Effector memory CD8-positive, alpha-beta T cell (primary cell): ENCODE measurements at places on chromosomes 1 and 21.

DNA sequence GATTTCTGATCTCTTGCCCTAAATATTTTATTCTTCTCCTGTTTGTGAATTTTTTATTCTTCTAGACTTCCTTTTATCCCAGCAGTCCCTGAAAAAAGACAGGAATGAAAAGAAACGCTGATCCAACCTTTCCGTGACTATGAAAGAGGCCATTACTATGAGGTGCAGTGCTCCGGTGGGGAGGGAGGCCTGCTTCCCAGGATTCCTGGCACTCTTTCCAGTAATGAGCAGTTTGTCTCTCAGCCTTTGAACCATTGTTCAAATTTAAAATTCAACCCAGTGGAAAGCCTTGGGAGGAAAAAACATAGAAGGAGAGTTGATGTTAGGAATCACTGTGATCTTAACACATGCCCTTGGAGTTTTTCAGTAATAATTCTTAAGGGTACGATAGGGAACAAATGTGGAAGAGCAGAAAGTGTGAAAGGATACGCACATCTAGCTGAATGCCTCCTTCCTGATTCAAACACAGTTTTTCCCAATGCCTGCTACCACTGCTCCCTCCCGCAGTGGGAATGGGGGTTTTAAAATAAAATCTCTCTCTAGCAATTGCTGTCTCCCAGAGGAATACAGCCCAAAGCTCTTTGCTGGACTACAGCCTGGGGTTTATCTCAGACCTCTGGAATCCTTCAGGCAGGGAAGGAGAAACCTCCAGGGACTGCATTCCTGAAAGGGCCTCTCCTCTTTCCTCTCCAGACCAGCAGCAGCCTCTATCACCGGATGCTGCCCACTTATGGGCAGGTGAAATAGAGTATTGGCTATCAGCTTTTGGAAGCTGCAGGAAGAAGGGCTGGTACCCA, 6.1 kb downstream of the IER5 start:
- DNase-seq: no peak
- peaks cover 31% of the 10 kb centered on the region for H3K36me3 ChIP-seq

GRCh38 chr1:64953241-64953640, 13.1 kb downstream of the JAK1 start:
- peak overlapping the region; percentile 19 for H3K27ac ChIP-seq

- no peak overlapping the region for H3K4me3 ChIP-seq
- no peak overlapping the region for H3K27ac ChIP-seq
- no peak for DNase-seq
- H3K27me3 ChIP-seq: no peaks in the 10 kb centered on the region
- no peaks in the 10 kb centered on the region for H3K36me3 ChIP-seq
- H3K4me1 ChIP-seq: no peaks in the 10 kb centered on the region
These were observed 190.2 kb upstream of the LYPLAL1 start for GRCh38 chr1:218983433-218983832.

DNA sequence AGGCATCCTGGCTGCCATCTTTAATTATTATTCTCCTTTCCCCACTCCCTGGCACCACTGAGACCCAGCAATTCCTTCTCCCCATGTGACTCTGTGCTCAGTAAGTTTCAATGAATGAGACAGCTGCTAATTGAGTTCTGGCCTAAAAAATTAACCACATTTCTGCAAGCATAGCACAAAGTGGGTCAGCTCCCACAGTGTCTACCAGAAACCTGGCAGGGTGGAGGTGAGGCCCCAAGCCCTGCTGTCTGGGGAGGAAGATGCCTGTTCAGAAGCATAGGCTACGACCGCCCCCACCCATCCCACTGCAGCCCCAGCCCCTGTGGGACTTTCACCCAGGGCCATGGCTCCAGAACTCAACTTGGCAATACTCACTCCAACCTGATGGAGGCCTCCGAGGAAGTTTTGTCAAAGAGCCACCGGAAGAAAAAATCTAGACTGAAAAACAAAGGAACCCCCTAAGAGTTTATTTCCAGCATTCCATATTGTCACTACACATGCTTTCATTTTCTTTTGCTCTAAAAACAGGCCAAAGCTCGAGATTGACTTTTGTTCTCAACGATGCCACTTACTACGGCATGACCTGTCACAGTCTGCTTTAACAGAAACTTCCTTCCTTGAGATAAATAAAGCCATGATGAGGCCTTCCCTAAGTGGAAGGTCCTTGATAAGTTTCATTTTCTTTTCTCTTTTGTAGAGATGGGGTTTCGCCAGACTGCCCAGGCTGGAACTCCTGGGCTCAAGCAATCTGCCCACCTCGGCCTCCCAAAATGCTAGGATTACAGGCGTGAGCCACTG, 26.5 kb downstream of the TMEM63A start:
- peak; percentile 25 for DNase-seq
- H3K4me3 ChIP-seq: no peak overlapping the region
- H3K4me1 ChIP-seq: peaks cover 28% of the 10 kb centered on the region
- H3K36me3 ChIP-seq: peaks cover 78% of the 10 kb centered on the region

DNA sequence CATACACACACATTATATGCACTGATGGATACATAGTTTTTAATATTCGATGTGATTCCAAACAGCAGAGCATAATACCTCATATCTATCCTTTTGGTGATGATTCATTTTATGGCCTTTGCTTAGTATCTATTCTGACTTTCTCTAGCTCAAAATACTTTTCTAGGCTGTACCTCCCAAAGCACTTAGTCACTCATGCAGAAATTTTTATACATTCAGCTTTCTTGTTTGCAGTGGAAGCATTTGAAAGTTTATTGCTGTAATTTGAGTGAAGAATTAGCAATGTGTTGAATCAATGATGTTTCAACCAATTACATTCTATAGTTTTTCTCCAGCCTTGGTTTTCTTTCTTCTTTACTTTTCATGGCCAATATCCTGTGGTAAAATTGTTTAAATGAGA, 66.7 kb downstream of the LBR start:
- no peaks in the 10 kb centered on the region for H3K36me3 ChIP-seq
- H3K27me3 ChIP-seq: peaks cover 48% of the 10 kb centered on the region
- DNase-seq: no peak
- H3K4me3 ChIP-seq: no peak overlapping the region

DNA sequence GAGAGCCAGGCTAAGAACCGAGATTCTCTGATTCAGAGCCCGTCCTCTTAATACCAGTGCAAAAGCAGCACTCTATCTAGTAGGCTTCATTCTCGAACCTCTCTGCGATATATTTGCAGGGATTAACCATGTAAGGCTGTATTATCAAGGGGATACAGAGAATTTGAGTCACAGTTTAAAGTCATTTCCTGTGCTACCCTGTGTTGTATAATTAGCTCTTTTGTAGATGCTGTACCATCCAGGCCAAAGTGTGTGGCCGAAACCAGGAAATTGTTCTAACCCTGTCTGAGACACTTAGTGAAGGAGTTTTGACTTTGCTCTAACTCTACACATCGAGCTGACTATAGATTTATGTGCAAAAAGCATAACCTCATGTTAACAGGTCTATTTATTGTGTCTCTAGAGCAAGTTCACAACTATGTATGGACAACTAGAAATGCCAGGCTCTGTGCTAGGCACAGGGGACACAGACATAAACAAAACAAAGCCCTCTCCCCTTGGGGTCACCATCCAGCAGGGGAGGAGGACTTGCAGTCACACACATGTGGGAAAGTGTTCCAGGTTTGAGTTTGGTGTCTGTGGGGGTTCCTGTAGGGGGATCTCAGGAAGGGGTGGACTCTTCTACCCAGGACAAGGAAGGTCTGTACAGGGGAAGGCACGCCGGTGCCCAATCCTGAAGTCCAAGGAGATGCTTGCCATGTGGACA, 182.2 kb downstream of the DHRS3 start:
- H3K36me3 ChIP-seq: peaks cover 4% of the 10 kb centered on the region
- peak; percentile 23 for DNase-seq
- peaks cover 75% of the 10 kb centered on the region for H3K4me1 ChIP-seq
- peak overlapping the region; percentile 95 for H3K27ac ChIP-seq

DNA sequence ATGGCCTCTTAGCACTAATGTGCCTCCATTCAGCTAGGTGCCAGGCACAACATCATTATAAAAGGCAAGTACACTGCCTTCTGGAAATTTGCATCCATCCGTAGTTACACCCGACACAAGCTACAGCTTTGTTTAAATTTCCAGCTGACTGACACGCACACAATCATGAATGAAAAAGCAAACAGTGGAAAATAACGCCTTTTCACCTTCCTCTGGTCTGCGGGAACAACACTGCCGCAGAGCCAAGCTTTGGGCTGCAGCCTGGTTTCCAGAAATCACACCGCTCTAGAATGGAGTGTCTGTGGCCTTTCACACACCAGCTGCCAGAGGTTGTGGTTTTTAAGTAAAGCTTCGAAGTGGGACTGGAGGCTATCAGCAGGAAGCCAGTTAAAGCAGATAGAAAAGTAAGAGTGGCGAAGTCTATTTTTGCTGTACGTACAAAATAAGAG, 142.8 kb upstream of the COA6 start:
- peak overlapping the region; percentile 56 for H3K27ac ChIP-seq
- peaks cover 40% of the 10 kb centered on the region for H3K27me3 ChIP-seq
- H3K4me1 ChIP-seq: peaks cover 15% of the 10 kb centered on the region
- peak overlapping the region; percentile 71 for H3K4me3 ChIP-seq
- DNase-seq: no peak

DNA sequence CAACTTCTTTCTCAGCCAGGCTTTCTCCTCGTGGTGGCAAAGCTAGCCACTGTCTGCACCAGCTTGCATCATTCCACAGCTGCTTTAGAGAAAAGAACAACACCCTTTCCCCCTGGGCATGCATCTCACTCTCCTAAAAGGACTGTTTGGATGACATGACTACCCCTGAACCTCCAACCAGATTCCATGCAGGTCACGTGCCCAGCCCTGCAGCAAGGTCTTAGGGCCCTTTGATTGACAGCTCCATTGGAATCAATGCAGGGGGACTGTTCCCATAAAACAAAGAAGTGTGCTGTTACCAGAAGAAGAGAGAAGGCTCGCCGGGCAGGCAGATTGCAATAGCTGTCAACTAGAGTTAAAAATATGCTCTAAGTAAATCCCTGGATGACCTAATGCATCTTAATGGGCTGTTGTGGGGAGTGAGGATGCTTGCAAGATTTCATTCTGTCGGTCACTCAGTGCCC, 24.4 kb downstream of the KCNA2 start:
- no peak overlapping the region for H3K4me3 ChIP-seq
- no peak overlapping the region for H3K27ac ChIP-seq
- no peak for DNase-seq
- H3K36me3 ChIP-seq: no peaks in the 10 kb centered on the region
- H3K4me1 ChIP-seq: no peaks in the 10 kb centered on the region

DNA sequence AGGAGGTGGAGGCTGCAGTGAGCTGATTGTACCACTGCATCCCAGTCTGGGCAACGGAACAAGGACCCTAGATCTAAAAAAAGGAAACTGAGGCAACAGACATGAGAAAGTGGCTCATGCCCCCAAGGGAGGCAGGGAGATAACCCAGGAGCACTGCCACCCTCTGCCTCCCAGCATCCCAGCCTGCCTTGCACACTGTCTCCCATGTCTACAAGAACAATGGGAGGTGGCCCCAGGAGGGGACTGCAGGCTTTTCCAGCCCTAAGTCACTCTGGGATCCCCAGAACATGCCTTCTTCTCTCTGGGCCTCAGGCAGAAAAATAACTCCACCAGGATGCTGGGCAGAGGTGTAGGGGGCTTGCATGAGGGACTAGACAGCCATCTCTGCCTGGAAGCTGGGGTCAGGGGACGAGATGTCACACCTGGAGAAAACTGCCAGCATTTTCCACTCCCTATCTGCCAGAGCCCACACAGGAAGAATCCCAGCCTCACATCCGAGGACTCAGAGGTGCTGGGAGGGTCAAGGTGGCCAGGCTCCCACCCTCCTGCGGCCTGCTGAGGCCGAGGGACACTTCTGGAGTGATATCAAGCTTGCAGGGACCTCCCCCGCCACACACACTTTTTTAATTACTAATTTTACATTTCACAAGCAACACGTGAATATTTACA, 21.4 kb downstream of the RUNX3 start:
- no peak for DNase-seq
- peak overlapping the region; percentile 71 for H3K4me3 ChIP-seq
- peaks cover 71% of the 10 kb centered on the region for H3K4me1 ChIP-seq
- no peaks in the 10 kb centered on the region for H3K27me3 ChIP-seq

DNA sequence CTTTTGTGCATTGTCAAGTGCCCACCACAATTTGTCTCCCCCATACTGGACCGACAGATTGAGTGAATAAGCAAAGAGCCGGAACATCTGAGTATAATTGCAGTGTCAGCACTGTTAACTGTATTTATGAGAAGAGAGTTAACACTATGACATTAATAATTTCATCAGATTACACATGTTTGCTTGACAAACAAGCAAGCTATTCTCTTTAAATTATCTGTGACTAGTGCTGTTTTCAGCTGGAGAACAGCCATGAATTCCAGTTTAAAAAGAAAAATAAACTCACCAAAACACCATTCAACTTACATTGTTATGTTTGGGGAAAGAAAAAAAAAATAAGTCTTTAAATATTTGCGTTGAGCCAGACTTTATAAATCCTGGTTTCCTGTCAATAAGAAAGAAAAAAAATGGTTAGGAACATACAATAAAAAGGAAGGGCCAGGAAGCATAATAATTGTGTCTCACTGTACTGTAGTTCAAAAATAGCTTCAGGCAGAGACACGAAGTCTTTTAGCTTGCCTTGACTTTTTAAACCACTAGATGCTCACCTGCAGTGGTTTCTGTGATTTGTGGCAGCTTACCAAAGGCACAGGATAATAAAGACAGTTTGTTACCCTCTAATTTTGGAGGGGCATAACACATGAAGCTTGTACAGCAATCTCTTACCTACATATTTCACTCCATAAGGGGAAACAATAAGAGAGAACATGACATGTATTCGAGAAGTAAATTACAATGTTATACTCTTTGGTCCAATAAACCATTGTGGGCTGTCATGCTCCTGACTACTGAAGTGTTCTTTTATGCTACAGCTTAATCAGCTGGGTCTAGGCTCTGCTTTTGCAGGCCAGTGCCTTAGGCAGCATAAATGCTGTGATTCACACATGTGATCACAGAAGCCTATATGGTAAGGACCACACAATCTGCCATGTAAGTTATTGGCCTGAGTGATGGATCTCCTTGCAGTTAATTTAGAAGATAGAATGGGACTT, 302.0 kb upstream of the ADGRL2 start:
- no peak for DNase-seq
- H3K4me3 ChIP-seq: no peak overlapping the region
- H3K36me3 ChIP-seq: no peaks in the 10 kb centered on the region
- H3K27me3 ChIP-seq: no peaks in the 10 kb centered on the region
- no peak overlapping the region for H3K27ac ChIP-seq

DNA sequence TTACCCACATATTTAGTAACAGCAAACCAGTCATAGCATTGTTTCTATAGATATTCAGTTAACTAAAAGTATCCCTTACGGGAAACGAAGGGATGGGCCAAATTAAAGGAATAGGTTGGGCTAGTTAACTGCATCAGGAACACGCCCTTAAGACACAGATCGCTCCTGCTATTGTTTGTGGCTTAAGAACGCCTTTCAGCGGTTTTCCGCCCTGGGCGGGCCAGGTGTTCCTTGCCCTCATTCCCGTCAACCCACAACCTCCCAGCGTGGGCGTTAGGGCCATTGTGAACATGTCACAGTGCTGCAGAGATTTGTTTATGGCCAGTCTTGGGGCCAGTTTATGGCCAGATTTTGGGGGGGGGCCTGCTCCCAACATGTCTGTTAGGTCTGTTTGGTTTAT, 14.7 kb downstream of the TNFRSF18 start:
- no peaks in the 10 kb centered on the region for H3K27me3 ChIP-seq
- H3K36me3 ChIP-seq: peaks cover 11% of the 10 kb centered on the region
- no peaks in the 10 kb centered on the region for H3K4me1 ChIP-seq
- no peak overlapping the region for H3K27ac ChIP-seq
- no peak overlapping the region for H3K4me3 ChIP-seq
